ENCODE measurements at places on chromosomes 6 and 20. TPM values are rescaled to one million over a fixed set of nuclear protein-coding genes. Genes with fewer than 3 reads are reported as not detected.

Gene PACSIN1
- 1.7 TPM for total RNA-seq

Gene BCAS1
- 4.8 TPM for total RNA-seq

GRCh38 chr6:168090706-168091105 is 11.7 kb upstream of the FRMD1 start:
- no peaks in the 10 kb centered on the region for H3K4me1 ChIP-seq
- no peaks in the 10 kb centered on the region for H3K36me3 ChIP-seq
- H3K4me3 ChIP-seq = no peak overlapping the region
- no peak for DNase-seq
- H3K27ac ChIP-seq = no peak overlapping the region
- no peaks in the 10 kb centered on the region for H3K27me3 ChIP-seq

- no peaks in the 10 kb centered on the region for H3K27me3 ChIP-seq
- no peak overlapping the region for H3K4me3 ChIP-seq
- H3K4me1 ChIP-seq = no peaks in the 10 kb centered on the region
Measured at GRCh38 chr20:62326959-62327725, 24.3 kb downstream of the ADRM1 start.

- H3K27ac ChIP-seq = no peak overlapping the region
- H3K27me3 ChIP-seq = no peaks in the 10 kb centered on the region
- no peaks in the 10 kb centered on the region for H3K36me3 ChIP-seq
Measured at GRCh38 chr6:38055203-38055589, 235.7 kb downstream of the ZFAND3 start.

DNA sequence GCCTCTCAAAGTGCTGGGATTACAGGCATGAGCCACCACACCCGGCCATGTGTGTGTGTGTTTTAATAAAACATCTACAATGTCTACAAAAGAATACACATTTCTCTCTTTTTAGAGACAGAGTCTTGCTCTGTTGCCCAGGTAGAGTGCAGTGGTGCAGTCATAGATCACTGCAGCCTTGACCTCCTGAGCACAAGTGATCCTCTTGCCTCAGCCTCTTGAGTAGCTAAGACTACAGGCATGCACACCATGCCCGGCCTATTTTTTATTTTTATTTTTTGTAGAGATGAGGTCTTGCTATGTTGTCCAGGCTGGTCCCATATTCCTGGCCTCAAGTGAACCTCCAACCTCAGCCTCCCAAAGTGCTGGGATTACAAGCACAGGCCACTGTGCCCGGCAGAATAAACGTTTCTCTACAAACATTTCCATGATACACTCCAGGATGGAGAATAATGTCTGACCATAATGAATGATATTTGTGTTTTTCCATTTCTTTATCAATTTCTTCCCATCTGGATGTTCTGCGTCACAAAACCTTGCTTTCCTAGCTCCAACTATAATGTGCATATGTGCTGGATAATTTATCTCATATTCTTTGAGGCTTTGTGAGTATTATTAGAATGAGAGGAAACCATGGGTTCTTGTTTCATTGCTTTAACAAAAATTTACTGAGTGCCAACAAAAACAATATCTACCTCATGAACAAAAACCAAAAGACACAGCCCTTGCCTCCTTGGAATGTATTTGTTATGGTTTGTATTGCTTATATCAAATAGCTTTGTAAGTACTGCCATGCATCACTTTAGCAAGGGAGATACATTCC is 28.6 kb upstream of the CCN2 start:
- no peaks in the 10 kb centered on the region for H3K36me3 ChIP-seq
- H3K27ac ChIP-seq = no peak overlapping the region
- H3K27me3 ChIP-seq = no peaks in the 10 kb centered on the region
- H3K4me3 ChIP-seq = no peak overlapping the region

- H3K27ac ChIP-seq = no peak overlapping the region
- no peaks in the 10 kb centered on the region for H3K4me1 ChIP-seq
- no peak overlapping the region for H3K4me3 ChIP-seq
- no peaks in the 10 kb centered on the region for H3K36me3 ChIP-seq
Measured at GRCh38 chr6:28726569-28727309, 197.0 kb downstream of the TRIM27 start.

- no peaks in the 10 kb centered on the region for H3K27me3 ChIP-seq
- DNase-seq = no peak
- H3K36me3 ChIP-seq = peaks cover 15% of the 10 kb centered on the region
- no peak overlapping the region for H3K27ac ChIP-seq
- H3K4me1 ChIP-seq = no peaks in the 10 kb centered on the region
Measured at GRCh38 chr6:82178077-82178758, 69.3 kb downstream of the IBTK start.

DNA sequence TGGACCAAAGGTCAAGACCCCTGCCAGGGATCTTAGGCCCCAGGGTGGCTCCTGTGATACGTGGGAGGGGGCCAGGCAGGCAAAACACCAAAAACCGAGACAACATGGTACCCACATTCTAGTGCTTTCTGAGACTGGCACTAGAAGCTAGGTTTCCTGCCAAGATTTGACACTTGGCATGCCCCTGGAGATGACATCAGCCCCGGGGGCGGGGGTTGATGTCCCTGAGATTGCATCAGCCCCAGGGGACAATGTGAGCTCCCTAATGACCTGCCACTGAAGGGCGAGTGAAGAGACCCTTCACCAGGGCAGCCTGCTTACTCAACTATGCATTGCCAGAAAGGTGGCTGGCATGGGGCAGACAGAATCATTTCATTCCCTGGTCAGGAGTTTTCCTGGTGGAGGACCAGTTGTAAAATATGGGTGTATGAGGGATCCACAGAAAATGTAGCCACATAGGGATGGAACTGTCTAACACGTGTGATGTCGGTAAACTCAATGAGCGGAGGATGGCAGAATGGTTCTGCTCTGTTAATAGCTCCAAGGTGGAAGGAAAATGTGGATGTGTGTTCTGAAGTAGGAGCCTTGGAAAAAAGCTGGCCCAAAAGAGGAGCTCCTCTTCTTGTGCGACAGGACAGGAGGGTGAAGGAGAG is 219.7 kb downstream of the UNC5CL start:
- H3K4me1 ChIP-seq = no peaks in the 10 kb centered on the region
- DNase-seq = no peak
- H3K4me3 ChIP-seq = no peak overlapping the region
